ENCODE measurements at places on chromosomes 6 and 20. TPM values are rescaled to one million over a fixed set of nuclear protein-coding genes. Genes with fewer than 3 reads are reported as not detected.

- no peak overlapping the region for H3K4me3 ChIP-seq
- no peaks in the 10 kb centered on the region for H3K27me3 ChIP-seq
- peak; percentile 6 for DNase-seq
- H3K36me3 ChIP-seq: no peaks in the 10 kb centered on the region
- no peaks in the 10 kb centered on the region for H3K4me1 ChIP-seq
Measured at GRCh38 chr20:61895686-61896057, 170.0 kb downstream of the TAF4 start.

GRCh38 chr20:10476319-10476724 is 41.2 kb downstream of the SLX4IP start:
- H3K27me3 ChIP-seq: no peaks in the 10 kb centered on the region
- H3K4me3 ChIP-seq: no peak overlapping the region

CYP39A1 gene
- total RNA-seq: 0.62 TPM

TXLNB gene
- 128 TPM for total RNA-seq

- no peaks in the 10 kb centered on the region for H3K36me3 ChIP-seq
- no peak for DNase-seq
- no peak overlapping the region for H3K4me3 ChIP-seq
Measured at GRCh38 chr20:63908008-63908682, 13.2 kb downstream of the DNAJC5 start.

HLA-DQB1 gene
- total RNA-seq: 2.9 TPM
